ENCODE measurements at places on chromosomes 5 and 9. TPM values are rescaled to one million over a fixed set of nuclear protein-coding genes. Genes with fewer than 3 reads are reported as not detected.

SPATA31A3 gene
- not detected for total RNA-seq

SLC34A1 gene
- not detected for total RNA-seq

HSD17B3 gene
- total RNA-seq: not detected

GNA14 gene
- total RNA-seq: not detected

NAIP gene
- total RNA-seq: 14.6 TPM

PKD2L2 gene
- not detected for total RNA-seq

FRMPD1 gene
- total RNA-seq: not detected

GPR21 gene
- total RNA-seq: 1.4 TPM

ZNF354C gene
- total RNA-seq: 7.3 TPM

GRCh38 chr9:132125361-132125760, 36.5 kb upstream of the NTNG2 start:
- H3K27ac ChIP-seq: no peak overlapping the region
- H3K4me1 ChIP-seq: peaks cover 11% of the 10 kb centered on the region

DNA sequence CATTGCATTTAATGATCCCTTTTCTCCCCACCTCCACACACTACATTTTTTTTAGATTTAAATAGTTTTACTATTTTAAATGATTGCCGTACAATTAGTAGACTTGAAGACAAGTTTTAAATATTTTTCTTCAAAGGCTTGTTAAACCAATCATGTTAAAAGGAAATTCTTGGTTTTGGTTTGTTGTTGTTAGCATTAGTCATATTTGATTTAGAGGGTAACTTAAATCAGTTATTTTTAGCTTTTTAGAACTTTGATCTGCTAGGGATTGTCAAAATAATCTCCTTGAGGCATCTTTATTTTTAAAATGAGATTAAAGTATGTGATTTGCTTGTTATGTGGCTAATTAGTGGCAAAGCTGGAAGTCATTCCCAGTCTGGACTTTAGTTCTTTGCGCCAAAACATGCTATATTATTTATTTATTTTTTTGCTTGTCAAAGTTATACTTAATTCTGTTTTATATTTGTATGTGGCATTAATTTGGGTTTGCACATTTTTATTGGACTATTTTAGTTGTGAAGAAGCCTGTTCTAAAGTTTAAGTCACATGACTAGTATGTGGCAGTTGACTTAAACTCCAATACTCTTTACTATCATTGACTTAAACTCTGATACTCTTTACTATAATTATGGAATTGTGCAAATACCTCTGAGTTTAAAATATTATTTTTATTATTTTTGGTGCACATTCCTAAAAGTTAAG, 14.7 kb downstream of the ITGA1 start:
- no peak for DNase-seq
- H3K4me3 ChIP-seq: peak overlapping the region; percentile 93
- H3K27ac ChIP-seq: no peak overlapping the region
- peaks cover 2% of the 10 kb centered on the region for H3K27me3 ChIP-seq

GRCh38 chr5:78541086-78541654, 107.4 kb downstream of the LHFPL2 start:
- H3K27ac ChIP-seq: no peak overlapping the region
- no peak for DNase-seq
- H3K4me3 ChIP-seq: no peak overlapping the region
- H3K4me1 ChIP-seq: peaks cover 4% of the 10 kb centered on the region

DNA sequence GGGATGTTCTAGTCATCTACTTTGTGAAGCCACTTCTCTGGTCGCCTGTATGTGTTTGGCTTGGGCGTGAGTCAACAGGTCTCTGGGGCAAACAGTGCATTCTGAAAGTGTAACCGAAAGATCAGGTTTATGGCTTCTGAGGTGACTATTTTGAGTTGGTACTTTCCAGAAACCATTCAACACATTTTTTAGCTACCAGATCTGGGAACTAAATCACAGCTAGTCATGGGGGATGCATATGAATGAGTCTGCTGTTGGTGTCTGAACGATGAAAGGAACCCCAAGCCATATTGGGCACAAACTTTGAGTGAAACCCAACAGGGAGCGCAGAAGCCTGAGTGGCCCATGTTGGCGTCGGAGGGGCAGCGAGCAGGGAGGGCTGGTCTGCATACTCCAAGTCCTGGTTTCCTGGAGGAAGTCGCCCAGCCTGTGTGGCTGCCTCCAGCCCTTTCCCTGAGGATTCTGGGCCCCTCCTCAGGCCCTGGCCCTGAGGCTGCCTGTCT, 35.3 kb downstream of the UBE2QL1 start:
- peak; percentile 58 for DNase-seq
- H3K27me3 ChIP-seq: peaks cover 11% of the 10 kb centered on the region
- no peak overlapping the region for H3K27ac ChIP-seq
- no peaks in the 10 kb centered on the region for H3K36me3 ChIP-seq
- H3K4me1 ChIP-seq: no peaks in the 10 kb centered on the region

- no peak for DNase-seq
- H3K27ac ChIP-seq: no peak overlapping the region
- H3K4me3 ChIP-seq: no peak overlapping the region
- peaks cover 7% of the 10 kb centered on the region for H3K36me3 ChIP-seq
- peaks cover 36% of the 10 kb centered on the region for H3K4me1 ChIP-seq
Observed at GRCh38 chr5:154209591-154210081, 19.1 kb downstream of the GALNT10 start.

DNA sequence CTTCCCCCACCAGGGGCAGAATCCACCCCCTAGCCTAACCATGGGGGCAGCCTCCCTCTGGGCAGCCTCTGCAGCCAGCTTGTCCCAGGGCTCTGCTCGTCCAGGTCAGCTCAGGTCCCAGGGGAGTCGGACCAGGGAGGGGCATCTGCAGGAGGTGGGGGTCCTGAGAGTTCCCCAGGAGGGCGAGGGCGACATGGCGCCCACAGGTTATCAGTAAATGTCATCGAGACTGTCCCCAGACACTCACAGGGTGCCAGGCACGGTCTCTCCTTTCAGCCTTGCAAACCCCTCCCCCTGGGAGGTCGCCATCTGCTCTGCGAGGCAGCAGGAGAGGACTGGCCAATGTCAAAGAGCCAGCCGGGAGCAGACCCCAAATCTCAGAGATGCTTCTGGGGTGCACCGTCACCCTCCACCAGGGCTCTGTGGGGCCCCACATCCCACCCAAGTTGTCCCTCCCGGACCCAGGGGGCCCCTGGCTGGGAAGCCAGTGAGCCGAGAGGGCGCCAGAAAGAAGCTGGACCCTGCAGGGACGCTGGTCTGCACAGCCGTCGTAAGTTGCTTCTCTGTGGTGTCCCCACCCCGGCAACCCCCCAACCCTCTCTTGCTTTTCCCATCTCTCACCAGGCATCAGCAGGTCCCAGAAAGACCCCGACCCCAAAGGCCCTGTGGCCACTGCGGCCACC, 69.3 kb downstream of the NTNG2 start:
- no peak overlapping the region for H3K27ac ChIP-seq
- H3K4me3 ChIP-seq: no peak overlapping the region
- no peaks in the 10 kb centered on the region for H3K36me3 ChIP-seq
- no peaks in the 10 kb centered on the region for H3K27me3 ChIP-seq

GRCh38 chr5:55386356-55386755, 78.6 kb downstream of the MTREX start:
- no peak overlapping the region for H3K4me3 ChIP-seq
- H3K27me3 ChIP-seq: no peaks in the 10 kb centered on the region
- peaks cover 11% of the 10 kb centered on the region for H3K4me1 ChIP-seq
- peaks cover 40% of the 10 kb centered on the region for H3K36me3 ChIP-seq

- DNase-seq: no peak
- H3K27ac ChIP-seq: no peak overlapping the region
- H3K4me1 ChIP-seq: no peaks in the 10 kb centered on the region
- peaks cover 4% of the 10 kb centered on the region for H3K36me3 ChIP-seq
- no peak overlapping the region for H3K4me3 ChIP-seq
Observed at GRCh38 chr5:52269859-52270258, 517.9 kb upstream of the ITGA1 start.

GRCh38 chr5:64165500-64166200, at the start of gene RNF180:
RNF180 (plus strand) TSS chr5:64165843; CDS start chr5:64200808, 34,965 bp downstream.
- H3K4me3 ChIP-seq: no peak within 1 kb of the TSS
- H3K27me3 ChIP-seq: peaks cover 17% of the 10 kb centered on the region
- no peak within 1 kb of the TSS for H3K27ac ChIP-seq
- peaks cover 4% of the 10 kb centered on the region for H3K4me1 ChIP-seq
- H3K36me3 ChIP-seq: peaks cover 10% of the 10 kb centered on the region

DNA sequence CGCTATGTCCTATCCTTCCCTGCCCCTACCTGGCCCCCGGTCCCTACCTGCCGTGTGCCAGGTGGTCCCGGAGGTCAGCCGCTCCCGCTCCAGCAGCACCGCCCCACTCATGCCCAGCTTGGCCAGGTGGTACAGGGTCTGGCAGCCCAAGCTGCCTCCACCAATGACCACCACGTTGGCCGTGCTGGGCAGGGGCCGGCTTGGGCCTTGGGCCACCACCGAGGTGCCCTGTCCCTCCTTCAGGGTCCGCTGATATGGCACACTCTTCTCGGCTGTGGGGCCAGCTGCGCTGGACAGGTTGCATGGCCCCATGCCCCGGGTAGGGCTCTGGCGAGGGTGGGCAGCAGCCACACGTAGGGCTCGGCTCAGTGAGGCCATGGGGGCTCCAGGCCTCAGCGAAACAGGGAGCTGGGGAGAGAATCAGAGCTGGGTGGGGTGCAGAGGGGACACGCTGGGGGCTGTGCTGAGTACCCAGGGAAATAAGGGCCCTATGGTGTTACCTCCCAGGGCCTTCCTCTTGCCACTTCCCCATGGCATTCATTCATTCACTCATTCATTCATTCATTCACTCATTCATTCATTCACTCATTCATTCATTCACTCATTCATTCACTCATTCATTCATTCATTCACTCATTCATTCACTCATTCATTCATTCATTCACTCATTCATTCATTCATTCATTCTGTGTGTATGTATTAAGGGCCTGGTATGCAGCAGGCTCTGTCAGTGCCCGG, 4.2 kb downstream of the SARDH start:
- H3K27ac ChIP-seq: no peak overlapping the region
- H3K4me1 ChIP-seq: peaks cover 2% of the 10 kb centered on the region
- H3K36me3 ChIP-seq: no peaks in the 10 kb centered on the region
- no peak overlapping the region for H3K4me3 ChIP-seq
- H3K27me3 ChIP-seq: no peaks in the 10 kb centered on the region

- H3K4me1 ChIP-seq: peaks cover 11% of the 10 kb centered on the region
- no peak overlapping the region for H3K4me3 ChIP-seq
- DNase-seq: no peak
- H3K27ac ChIP-seq: no peak overlapping the region
Observed at GRCh38 chr9:126498331-126498730, 115.4 kb upstream of the LMX1B start.

DNA sequence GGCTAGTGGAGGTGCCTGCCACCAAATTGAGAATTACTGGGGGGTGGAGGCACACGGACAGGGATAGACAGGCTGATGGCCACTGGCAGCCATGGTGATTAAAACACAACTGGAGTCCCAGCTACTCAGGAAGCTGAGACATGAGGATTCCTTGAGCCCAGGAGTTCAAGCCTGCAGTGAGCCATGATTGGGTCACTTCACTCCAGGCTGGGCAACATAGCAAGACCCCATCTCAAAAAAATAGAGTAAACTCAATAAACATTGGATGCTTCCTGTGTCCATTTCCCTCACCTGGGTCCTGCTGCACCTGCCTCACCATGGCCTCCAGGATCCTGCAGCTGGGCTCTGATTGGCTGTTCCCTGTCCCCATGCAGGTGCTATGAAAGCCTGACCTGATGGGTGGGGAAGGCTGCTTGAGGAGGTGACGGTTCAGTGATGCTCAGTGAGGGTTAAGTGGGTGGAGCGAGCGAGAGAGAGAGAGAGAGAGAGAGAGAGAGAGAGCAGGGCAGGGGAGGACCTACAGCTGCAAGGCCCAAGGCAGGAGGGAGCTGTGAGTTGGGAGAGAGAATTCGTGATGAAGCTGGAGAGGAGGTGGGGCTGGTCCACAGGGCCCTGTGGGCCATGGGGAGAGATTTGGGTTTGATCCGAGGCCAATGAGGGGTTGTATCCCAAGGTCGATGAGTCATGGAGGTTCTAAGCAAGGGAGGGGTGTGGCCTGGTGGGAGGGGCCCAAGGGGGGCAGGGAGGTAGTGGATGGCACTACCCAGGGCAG, 36.7 kb upstream of the FUBP3 start:
- H3K36me3 ChIP-seq: no peaks in the 10 kb centered on the region
- peaks cover 4% of the 10 kb centered on the region for H3K4me1 ChIP-seq
- no peak for DNase-seq
- H3K27me3 ChIP-seq: peaks cover 44% of the 10 kb centered on the region

DNA sequence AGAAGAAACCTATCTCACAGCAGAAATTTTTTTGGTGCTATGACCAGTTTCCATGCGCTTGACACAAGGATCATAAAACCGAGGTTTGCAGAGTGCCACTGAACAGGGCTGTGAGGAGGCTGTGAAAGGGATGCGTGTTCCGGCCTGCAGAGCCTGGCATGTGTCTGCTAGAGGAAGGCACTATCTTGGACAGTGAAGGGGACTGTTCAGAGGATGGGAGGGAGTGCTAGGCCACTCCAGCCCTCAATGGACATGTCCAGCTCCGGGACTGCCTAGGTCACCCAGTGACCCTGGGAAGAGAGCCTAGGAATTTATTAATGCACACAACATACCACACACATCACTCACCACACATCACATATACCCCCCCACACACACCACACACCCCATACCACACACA, 275.9 kb downstream of the GADD45G start:
- DNase-seq: no peak
- H3K4me3 ChIP-seq: no peak overlapping the region

- H3K27ac ChIP-seq: no peak overlapping the region
- no peak for DNase-seq
- H3K4me1 ChIP-seq: peaks cover 2% of the 10 kb centered on the region
- H3K36me3 ChIP-seq: peaks cover 4% of the 10 kb centered on the region
- peaks cover 19% of the 10 kb centered on the region for H3K27me3 ChIP-seq
Observed at GRCh38 chr5:111606194-111606593, 93.9 kb upstream of the STARD4 start.

DNA sequence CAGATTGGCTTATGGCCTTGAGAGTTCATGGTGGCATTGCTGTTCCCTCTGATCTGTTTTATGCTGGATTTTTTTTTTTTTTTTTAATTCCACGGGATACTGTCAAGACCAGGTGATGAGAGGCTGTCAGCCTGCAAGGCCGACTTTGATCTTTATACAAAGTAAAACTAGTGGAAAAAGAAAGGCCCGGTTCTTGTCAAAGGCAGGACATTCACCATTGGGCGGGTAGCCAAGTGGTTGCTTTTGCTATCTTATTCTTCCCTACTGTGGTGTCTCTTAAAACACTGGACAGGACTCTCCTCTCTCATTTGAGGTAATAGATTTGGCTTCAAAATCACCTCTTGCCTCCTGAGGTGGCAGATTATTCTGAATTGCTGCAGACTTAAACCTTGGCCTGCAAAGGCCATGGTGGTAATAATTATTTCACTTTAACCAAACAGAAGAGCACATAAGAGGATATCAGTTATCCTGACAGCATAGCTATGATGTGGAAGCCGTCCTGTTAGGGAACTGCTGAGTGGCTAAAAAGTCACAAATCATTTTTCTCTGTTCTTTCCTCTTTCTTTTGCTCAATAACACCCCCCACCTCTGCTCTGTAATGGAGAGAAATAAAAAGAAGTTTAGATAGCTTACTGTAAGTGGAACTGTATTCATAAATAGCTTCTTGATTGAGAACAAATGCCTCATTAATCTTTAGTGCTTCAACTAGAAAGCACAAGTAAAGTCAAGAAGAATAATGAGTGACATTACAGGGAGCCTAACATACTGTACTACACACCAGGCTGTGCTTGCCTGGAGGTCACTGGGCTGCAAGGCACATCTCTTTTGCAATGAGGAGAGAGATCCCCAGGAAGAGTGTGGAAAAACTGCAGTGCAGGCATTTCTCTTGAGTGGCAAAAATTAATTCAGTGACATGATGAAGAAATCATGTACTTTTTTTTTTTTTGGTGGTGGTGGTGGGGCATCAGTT, 275.6 kb downstream of the KDM4C start:
- no peaks in the 10 kb centered on the region for H3K27me3 ChIP-seq
- no peak overlapping the region for H3K27ac ChIP-seq
- H3K4me1 ChIP-seq: peaks cover 4% of the 10 kb centered on the region
- no peak for DNase-seq

Measured in natural killer cell treated with Interleukin-12 subunit alpha and Interleukin-12 subunit beta and Interleukin-15 and Interleukin-18, amount 100 ng/mL, for 72 hours (primary cell).